GM04504 (cell line): ENCODE measurements at places on chromosomes 13 and 19.

- DNase-seq, result no peak
Measured at GRCh38 chr13:102018716-102019115, 383.1 kb downstream of the FGF14 start.

DNA sequence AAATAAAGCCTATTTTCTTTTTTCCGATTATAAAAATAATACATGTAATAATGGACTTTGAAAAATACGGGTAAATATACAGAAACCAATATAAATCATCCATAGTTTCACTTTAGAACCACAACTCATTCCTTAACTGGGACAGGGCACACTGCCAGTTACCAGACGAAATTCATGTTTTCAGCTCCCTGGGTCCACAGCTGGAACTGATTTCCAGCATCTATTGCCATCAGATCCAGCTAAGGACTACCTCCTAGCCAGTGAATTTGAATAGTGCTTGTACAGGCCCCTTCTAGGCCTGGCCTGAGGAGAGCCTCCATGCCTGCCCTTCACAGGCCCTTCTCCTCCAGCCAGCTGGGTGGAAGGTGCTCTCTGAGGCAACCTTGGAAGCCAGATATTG is 30.0 kb upstream of the ATP12A start:
- peak; percentile 67 for DNase-seq

DNA sequence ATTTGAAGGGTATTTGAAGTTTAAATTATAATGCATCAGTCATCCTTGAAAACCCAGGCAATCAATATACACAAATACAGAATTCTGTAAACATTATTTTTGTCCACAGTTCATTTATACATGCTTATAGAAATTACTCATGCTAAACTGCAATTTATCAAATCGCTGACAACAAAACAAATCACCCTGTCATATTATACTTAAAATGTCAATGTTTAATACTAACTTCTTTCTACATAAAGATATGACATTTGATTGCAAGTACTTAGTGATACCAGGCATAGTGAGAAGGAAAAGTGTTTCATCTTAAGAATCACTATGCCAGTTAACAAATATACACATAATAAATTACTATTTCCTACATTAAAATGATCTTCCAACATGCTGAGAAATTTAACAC is 232.0 kb downstream of the PCDH20 start:
- DNase-seq, result no peak

- DNase-seq, result peak; percentile 55
Measured at GRCh38 chr13:33228648-33229445, 56.7 kb downstream of the STARD13 start.

GRCh38 chr19:58400316-58400915 is 5.0 kb downstream of the RNF225 start:
- DNase-seq, result no peak

DNA sequence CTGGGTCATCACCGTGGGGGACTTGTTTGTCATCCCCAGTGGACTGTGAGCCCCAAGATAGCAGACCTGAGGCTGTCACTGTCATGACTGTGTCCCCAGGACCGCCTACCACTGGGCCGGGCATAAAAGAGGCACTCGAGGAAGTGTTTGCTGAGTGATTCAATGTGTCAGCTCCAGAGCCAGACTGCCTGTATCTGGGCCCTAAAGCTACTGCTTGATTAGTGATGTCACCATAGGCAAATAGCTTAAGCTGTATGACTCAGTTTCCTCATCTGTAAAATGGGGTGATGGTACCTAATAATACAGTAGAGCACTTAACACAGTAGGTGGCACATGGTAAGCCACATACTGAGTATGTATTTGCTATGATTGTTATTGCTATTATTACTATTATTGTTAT is 11.2 kb upstream of the CEACAM19 start:
- no peak for DNase-seq

DNA sequence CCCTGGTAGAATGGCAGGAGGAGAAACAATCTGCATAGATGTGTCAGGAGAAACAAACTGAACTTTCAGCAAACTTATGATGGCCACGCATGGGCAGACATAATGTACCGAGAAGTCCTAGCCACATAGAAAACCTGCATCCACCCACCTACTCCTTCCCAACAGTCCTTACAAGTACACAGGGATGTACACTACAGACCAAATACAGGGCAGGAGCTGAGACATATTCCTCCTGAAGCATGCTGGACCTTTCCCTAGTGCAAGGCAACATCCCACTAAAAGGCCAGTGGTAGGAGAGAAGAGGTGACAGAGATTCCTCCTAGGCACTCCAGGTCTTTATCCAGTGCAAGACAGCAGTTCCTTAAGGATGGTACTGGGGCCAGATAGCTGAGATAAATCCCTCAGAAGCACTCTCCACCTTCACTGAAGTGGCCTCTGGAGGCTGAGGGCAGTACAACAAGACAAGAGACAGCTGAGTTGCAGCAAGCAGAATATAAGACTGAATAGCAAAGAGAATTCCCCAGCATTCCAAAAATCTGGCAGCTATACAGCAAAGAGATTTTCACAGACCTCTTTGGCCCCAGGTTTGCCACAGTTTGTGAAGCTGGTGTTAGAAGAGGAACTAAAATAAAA is 18.3 kb downstream of the VWA8 start:
- DNase-seq, result no peak

- DNase-seq, result no peak
Measured at GRCh38 chr13:26973946-26974345, 197.7 kb downstream of the USP12 start.

- DNase-seq, result no peak
Measured at GRCh38 chr19:54106716-54107115, 4.1 kb downstream of the NDUFA3 start.

- no peak for DNase-seq
Measured at GRCh38 chr19:45166723-45167252, 6.0 kb upstream of the NKPD1 start.

DNA sequence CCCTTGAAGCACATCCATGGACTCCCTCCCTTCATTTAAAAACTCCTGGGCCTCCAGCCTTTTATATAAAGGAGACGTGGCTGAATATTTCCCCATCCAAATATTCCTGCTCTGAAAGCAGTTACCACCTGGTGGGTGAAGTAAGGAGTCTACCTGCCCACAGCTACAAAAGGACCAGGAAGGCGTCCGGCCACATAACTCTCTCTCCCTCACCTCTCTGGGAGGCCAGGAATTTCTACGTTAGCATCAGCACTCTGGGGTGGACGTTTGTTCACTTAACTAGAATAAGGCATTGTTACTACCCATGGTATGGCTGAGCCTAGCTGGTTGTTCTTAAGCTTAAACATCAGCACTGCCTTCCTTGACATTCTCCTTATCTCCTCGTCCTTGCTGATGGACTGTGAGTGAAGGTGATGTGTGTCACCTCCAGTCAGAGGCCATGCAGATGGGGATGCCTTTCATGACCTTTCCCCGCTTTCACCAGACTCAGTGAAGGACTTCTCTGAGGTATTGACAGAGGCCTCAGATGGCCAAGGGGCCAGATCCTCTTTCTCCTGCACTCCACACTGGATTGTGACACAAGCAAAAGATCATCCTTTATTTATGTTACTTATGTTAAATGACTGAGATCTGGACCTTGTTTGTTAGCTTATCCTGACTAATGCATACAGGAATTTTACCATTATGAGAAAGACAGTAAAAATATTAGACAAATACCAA is 22.2 kb upstream of the KPNA3 start:
- DNase-seq, result no peak

- peak; percentile 45 for DNase-seq
Measured at GRCh38 chr13:40406405-40407120, 259.9 kb downstream of the FOXO1 start.

DNA sequence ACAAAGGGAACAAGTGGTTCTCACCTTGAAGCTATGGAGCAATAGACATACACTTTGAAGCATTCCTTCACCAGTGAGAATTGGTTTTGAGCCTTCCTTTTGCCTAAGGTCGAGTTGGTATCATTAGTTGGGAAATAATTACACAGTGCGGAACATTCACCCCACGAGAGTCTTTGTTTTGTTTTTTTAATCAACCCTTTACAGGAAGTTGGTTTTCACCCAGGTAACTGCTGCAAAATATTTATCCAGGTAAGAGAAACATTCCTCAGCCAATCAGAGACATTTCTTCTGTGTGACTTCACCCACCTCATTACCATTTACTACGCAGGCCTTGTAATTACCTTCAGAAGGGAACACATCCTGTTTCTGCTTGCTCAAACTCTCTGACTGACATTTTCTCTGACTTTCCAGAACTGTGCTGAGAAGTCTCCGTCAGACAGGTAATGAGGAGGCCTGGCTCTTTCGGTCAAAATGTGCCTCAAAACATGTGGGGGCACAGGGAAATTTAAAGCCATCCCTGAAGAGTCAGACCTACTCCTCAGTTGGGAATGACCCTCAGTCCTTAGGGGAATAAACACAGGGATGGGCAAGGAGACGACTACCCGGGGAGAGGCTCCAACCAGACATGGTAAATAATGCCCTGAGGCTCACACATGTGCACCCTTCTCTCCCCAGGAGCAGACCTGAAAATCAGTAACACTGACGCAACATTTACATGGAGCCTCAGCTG is 22.7 kb upstream of the SERP2 start:
- DNase-seq, result no peak
